ENCODE measurements at places on chromosomes 3 and 15.
A peak's percentile ranks its signal among the peaks of the same experiment; 100 is the strongest.

GRCh38 chr15:70794596-70795310, 31.4 kb upstream of the UACA start:
- DNase-seq, result no peak

GRCh38 chr3:147735616-147736015, 326.5 kb downstream of the ZIC1 start:
- DNase-seq, result no peak

DNA sequence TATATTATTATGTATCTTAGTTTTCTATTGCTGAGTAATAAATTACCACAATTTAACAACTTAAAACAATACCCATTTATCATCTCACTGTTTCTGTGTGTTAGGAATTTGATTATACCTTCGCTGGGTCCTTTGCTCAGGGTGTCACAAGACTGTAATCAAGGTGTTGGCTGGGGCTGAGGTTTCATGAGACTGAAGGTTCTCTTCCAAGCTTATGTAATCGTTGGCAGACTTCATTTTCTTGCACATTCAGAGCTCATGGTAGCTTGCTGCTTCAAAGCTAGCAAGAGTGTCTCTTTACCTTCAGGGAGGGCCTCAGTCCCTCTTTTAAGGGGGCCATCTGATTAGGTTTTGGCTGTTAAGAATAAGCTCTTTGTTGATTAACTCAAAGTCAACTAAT, 293.1 kb downstream of the POLQ start:
- no peak for DNase-seq

DNA sequence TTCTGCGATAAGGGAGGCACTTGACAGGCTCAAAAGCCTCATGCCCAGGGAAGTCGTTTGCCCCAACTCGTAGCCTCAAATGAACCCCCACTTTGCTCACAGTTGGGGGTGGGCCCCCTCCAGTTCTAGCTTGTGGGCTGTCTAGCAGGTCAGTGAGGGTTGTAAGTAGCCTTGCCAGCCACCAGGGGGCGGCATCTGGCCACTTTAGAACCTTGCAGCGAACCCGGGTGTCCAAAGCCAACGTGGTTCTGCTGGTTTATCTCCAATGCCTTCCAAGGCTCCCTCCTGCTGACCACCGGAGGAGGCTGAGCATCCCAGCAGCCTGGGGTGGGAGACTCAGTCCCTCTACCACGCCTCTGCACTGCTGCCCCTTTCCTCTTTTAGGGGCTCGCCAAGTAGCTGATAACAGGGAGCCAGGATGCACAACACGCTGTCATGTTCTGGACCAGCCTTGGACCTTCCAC, 9.2 kb upstream of the RBSN start:
- DNase-seq, result peak; percentile 66

DNA sequence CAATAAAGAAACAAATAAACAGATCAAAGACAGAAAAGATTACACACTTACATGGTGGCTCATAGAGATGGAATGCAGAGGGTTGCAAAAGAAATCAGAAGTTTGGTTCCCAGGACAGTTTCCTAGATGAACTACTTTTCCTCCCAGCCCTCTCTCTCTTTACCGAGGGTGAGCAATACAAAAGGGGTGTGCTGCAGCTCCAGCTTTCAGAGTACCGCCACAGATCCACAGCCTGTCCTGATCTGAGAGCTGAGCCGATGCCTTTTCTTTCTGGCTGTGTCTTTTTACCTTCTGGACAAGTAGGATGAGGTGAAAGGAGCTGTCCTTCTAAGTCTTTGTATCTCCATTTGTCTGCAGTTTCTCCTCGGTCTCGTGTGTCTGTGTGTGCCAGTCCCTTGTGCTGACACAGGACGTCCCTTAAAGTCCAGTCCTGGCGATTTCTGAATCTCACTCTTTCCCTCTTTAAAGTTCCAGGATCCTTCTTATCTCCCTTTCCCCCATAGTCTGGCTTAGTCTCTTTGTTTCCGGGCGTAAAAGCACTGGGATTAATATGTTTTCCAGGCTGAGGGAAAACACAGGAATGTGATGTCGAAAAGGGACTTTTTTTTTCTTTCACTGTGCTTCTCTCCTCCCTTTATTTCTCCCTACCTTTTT, 540 bp downstream of the CCDC80 start:
- no peak for DNase-seq

GRCh38 chr15:65954289-65954741, 85.0 kb downstream of the RAB11A start:
- no peak for DNase-seq

- no peak for DNase-seq
Observed at GRCh38 chr15:52924630-52925029, 134.5 kb upstream of the ONECUT1 start.

DNA sequence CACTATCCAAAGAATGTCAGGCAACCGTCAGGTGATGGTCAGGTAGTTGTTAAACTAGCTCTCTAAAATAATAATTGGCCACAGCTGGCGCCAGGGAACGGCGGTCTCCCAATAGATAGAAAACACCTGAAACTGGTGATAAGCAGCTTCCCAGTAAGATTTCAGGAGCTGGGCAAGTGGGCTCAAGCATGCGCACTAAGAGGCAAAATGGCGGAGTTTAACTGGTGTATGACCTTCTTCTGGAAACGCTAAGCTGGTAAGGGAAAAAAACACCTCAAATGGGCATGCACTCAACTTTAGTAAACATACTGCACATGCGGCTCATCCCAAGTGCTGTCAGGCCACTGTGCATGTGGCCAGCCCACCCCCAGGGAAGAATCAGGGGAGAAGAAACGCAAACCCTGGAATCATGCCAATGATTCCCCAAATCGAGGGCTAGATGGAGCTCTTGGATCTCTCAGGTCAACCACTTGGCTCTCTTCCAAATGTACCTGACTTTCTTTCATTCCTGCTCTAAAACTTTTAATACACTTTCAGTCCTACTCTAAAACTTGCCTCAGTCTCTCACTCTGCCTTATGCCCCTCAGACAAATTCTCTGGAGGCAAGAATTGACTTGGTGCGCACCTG, 195.0 kb downstream of the ZNF621 start:
- no peak for DNase-seq

DNA sequence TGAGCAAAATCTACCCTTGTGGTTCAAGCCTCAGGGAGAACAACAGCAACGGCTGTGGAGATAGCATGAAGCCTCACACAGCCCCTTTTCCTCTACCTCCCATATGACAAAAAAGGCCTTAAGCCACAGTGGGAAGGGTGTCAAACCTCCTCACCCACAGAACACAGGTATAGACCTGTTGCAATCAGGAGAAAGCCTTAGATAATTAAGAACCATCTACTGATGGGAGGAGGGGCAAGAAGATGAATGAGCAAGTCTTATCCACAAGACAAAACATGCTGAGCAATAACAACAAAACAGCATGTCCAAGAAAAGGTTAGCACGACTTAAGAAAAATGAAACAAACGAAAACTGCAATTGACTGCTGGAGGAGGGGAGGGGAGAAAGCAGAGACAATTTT, 272.9 kb upstream of the BCHE start:
- no peak for DNase-seq

DNA sequence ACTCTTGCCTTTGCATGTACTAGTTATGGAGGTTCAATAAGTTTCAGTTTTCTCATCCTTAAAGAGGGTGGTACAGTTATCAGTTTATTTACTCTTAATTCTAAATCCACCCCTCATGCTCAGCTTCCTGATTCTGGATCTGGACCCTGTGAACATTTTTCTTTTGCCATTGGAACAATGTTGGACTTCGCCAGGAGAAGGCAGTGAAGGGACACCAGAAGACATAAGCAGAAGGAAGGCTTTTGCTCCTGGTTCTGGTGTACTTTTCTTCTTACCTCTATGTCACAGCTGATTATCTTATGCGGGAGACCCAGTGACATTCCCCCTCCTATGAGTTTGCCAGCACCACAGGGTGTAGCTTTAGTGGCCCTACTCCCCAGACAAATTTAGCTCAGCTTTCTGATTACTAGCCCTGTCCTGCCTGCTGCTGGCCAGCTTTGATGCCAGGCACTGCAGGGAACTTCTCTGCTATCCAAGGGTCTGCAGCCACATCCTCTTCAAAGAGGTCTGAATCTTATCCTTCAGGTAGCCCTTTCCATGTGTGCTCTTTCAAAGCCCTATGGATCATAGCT, 466.3 kb upstream of the EPHA3 start:
- DNase-seq, result no peak

DNA sequence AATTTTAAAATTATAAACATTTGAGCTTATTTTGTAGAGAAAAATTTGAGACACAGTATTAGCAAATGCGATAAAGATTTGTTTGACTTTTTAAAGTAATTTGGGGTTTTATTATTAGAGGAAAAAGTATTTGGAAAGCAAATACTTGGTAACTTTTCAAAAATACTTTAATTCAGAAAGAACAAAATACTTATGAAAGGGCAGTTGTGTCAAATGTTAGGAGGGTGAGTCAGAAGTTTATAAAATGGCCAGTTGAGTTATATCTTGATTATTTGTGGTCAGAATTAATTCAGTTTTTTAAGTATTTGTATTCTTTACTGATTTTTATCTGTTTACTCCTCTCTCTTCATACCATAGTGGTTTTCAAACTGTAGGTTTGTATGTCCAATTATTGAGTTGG, 12.1 kb downstream of the LACTB start:
- DNase-seq, result no peak

GRCh38 chr3:140341203-140341602, 336.7 kb upstream of the TRIM42 start:
- DNase-seq, result no peak

- peak; percentile 73 for DNase-seq
Observed at GRCh38 chr3:52277071-52277964, 1.1 kb downstream of the WDR82 start.

- no peak for DNase-seq
Observed at GRCh38 chr15:31828594-31828993, 201.7 kb upstream of the CHRNA7 start.

GRCh38 chr3:133863911-133864310, 31.8 kb downstream of the RAB6B start:
- no peak for DNase-seq

DNA sequence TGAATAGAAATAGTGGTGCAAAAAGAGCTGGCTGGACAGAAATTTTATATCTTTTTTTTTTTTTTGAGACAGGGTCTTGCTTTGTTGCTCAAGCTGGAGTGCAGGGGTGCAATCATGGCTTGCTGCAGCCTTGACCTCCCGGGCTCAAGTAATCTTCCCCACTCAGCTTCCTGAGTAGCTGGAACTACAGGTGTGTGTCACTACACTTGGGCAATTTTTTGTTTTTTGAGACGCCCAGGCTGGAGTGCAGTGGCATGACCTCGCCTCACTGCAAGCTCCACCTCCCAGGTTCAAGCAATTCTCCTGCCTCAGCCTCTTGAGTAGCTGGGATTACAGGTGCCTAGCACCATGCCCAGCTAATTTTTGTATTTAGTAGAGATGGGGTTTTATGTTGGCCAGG, 22.4 kb downstream of the CHRNA3 start:
- DNase-seq, result no peak

DNA sequence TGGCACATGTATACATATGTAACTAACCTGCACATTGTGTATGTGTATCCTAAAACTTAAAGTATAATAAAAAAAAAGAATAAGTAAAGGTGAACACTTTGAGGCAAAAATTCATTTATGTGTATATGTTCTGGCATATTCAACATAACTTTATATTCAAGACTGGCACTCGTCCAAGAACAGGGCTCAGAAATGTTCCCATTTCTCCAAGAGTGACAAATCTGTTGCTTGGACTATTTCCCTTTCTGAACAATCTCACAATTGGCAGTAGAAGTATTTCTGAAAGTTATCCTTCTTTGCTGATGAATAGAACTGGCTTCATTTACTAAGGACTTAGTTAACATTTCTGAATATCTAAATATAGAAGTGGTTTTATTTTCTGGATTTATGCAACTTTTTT, 212.8 kb downstream of the ADAMTSL3 start:
- DNase-seq, result no peak

GRCh38 chr3:120344349-120344748, 4.8 kb downstream of the LRRC58 start:
- DNase-seq, result peak; percentile 20

DNA sequence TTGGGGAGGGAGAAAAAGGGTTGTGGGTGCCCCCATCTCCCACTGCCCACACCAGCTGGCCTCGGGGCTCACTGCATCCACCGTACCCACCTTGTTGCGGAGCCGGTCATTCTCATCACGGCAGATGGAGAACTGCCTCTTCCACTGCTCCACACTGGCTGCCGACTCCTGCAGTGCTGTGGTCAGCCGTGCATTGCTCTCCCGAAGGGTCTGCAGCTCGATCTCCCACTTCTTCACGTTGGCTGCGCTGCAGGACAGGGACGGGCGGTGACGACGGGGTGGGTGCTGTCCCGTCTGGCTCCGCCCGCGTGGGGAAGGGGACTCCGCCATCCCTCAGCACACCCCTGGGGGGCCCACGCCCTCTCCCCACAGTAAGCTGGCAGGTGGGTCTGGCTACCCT, 45.1 kb downstream of the WHAMM start:
- no peak for DNase-seq

GRCh38 chr3:50427217-50427616, 67.9 kb upstream of the TMEM115 start:
- DNase-seq, result no peak

DNA sequence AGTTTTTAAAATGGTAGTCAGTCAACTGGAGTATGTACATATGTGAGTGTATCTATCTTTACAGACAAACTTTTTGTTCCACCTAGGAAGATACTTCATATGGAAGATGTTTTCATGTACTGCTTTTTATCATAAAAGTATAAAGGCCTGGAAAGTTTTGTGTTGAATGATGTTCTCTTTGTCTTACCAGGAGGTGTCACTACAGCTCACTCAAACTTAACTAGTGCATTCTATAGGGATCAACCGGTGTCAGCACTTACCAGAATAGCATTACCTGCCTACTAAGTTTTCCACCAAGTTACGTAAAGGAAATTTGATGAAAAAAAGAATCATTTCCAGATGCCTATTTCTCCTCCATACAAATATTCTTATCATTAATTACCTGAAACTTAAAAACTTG, 522.6 kb upstream of the SEMA6D start:
- DNase-seq, result no peak

GRCh38 chr3:14827776-14828175, 9.0 kb downstream of the FGD5 start:
- no peak for DNase-seq

DNA sequence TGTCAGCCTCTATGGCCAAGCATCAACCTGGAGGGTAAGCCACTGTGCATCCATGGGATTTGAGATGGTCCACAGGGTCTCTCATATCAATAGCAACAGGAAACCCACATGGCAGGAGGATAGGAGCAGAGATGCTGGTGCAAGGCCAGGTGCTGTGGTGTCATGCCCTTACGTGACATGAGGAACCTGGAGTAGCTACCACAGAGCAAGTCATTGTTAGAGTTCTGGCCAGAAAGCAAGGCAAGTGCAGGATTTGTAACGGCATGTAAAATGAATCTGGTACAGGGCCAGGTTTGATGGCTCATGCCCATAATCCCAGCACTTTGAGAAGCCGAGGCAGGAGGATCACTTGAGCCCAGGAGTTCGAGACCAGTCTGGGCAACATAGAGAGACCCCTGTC, 14.8 kb upstream of the ZNF774 start:
- DNase-seq, result no peak

- DNase-seq, result no peak
Observed at GRCh38 chr3:54283470-54283869, 161.1 kb downstream of the CACNA2D3 start.

GRCh38 chr3:102084006-102084405, 234.7 kb downstream of the NFKBIZ start:
- no peak for DNase-seq

All from immature natural killer cell (primary cell).